ENCODE measurements at places on chromosomes 5 and 9. TPM values are rescaled to one million over a fixed set of nuclear protein-coding genes. Genes with fewer than 3 reads are reported as not detected.

DNA sequence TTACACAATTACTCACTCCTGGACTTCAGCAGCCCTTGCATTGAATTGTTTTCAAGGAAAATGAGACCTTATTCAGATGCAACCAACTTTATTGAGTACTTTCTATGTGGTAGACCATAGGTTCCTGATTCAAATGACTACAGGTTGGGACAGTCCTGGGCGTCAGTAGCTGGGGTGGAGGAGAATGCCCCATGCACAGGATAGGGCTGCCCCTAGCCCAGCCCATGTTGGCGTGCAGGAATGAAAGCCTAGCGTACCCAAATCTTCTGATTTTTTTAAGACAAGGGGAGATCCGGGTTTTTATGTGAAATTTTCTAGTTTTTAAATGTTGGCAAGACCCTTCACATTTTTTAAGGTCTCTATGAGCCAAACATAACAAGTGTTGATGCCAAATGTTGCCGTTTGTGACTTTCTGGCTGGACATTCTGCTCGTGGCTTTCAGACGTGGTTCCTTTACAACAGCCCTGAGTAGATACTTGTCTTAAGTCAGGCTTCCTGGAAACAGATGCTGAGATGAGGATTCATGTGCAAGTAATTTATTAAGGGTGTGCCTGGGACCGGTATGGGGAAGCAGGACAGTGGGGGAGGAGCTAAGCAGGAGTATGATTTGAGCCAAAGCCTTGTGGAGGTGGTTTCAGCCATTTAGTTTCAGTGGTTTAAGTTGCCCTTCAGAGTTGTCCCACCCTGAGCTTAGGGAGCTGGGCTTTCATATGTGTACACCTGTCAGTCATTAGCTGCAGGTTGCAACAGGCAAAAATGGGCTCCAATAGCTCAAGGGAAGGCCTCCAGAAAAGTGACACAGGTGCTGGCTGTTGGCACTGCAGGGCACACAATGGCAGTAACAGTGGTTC is 154.1 kb downstream of the NTRK2 start:
- peak; percentile 38 for DNase-seq

Gene GMCL2
- total RNA-seq = not detected

- no peak for DNase-seq
These were observed 1922.1 kb upstream of the WWC1 start for GRCh38 chr5:166369346-166369745.

DNA sequence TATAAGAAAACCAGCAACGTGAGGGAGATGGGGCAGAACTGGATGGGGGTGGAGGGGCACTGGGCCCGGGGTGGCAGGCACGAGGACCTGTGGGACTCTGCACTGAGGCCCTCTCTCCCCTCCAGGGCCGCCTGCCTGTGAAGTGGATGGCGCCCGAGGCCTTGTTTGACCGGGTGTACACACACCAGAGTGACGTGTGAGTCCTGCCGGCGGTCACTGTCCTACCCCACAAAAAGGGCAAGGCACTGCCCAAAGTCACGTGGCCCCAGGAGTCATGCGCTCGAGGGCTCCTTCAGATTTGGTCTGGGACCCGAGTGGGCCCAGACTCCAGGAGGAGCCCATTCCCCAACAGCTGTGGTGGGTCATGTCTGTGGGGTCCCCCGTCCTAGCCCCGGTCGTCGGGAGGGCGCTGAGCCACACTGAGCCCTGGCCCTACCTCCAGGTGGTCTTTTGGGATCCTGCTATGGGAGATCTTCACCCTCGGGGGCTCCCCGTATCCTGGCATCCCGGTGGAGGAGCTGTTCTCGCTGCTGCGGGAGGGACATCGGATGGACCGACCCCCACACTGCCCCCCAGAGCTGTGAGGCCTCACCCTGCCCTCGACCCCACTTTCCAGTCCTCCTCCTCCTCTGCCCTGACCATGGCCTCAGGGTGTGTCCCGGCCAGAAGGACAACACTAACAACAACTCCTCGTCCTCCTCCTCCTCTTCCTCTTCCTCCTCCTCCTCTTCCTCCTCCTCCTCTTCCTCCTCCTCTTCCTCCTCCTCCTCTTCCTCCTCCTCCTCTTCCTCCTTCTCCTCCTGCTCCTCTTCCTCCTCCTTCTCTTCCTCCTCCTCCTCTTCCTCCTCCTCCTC is 9.7 kb downstream of the FGFR4 start:
- no peak for DNase-seq

DNA sequence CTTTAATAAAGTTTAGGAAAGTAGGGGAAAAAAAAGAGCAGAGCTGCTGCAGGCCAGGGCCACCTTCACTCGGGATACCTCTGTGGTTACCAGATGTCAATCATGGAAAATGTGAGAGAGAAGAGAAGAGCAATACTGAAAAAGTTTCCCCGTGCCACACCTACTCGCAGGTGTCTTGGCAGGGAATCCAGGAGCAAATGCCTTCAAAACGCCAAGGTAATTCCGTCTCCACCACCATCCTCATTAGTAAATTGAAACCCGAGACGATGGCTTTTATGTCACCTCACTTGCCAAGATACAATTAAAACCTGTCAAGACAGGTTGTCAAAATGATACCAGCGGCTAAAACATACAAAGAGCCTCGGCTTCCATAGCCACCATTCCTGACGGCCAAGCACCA is 49.7 kb downstream of the FAM81B start:
- DNase-seq = no peak

GRCh38 chr9:105248691-105249090 is 4.2 kb downstream of the SLC44A1 start:
- DNase-seq = no peak

DNA sequence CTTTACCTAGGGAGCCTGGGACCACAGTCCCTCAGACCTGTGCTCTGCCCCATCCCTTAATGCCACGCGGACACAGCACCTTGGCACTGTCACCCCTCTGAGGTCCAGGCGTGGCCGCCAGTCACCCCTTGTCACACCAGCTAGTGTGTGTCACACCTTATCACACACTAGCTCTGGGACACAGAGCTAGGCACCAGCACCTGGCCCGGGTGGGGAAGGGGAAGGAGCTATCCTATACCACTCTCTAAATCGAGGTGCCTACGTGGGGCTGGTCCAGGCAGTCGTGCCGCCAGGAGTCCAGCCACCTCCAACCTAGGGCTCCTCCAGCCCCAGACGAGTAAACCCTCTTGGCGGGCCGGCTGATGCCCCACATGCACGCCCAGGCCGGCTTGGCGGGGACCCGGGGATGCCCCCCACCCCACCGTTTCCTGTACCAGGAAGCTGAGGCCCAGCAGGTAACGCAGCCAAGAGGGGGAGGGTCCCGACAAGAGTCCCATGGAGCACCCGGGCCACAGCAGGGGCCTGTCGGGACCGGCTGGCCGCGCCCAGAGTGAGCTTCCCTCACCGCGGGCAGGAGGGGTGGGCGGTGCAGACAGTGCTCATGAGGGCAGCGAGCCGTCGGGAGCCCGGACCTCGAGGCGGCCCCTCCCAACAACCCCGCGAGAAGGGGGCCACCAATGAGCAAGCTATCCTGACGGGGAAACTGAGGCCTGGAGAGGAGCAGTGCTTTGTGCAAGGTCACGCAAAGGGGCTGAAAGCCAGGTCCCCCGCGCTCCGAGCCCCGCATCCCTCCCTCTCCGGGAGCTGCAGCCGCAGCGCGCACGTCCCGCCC is 550 bp downstream of the CORO2A start:
- DNase-seq = peak; percentile 59

Gene TESK1
- total RNA-seq = 11.9 TPM

DNA sequence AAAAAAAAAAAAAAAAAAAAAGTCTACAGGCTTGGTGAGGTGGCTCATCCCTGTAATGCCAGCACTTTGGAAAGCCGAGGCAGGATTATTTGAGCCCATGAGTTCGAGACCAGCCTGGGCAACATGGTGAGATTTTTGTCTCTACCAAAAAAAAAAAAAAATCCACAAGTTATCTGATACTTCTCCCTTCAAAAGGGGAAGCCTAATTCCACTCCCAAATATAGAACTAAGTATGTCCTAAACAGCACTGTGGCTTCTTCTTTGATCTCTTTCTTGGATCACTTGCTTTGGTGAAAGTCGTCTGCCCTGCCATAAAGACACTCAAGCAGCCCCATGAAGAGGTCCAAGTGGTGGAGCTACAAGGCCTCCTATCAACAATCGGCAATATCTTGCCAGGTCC is 18.8 kb upstream of the STING1 start:
- no peak for DNase-seq

Gene FAM169A
- total RNA-seq = 0.20 TPM

DNA sequence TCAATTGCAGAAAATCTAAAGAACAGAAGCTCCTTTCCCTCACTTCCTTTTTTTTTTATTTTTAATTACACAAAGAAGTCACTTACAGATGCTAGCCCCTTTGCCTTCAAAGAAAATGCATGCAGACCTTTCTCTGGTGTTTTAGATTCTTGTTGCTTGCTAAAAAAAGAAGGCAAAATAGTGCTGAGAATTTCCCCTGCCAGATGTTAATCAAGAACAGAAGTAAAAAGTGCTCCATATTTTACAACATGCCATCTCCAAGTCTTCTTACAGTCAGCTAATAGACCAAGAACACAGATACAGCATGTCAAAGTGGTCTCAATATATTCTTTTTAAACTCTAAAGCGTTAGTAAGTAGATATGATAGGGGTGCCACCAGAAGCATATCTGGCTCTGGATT is 142.8 kb upstream of the RGMB start:
- no peak for DNase-seq

DNA sequence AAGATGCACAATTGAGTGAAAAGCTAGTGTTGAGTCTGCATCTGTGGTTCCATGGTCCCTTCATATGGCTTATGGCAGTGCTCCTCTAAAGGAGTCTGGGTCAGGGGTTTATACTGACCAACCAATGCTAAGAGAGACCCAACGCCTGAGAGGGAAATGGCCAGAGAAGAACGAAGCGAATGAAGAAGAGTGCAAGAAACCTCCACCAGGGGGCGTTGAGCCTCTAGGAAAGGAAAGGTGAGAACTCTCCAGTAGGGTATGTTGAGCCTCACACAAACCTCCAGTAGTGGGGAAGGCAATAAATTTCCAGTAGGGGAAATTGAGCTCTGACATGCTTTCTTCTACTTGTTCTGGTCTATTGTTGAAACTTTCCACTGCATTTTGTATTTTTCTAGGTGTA is 470.6 kb downstream of the PRDM9 start:
- peak; percentile 10 for DNase-seq

DNA sequence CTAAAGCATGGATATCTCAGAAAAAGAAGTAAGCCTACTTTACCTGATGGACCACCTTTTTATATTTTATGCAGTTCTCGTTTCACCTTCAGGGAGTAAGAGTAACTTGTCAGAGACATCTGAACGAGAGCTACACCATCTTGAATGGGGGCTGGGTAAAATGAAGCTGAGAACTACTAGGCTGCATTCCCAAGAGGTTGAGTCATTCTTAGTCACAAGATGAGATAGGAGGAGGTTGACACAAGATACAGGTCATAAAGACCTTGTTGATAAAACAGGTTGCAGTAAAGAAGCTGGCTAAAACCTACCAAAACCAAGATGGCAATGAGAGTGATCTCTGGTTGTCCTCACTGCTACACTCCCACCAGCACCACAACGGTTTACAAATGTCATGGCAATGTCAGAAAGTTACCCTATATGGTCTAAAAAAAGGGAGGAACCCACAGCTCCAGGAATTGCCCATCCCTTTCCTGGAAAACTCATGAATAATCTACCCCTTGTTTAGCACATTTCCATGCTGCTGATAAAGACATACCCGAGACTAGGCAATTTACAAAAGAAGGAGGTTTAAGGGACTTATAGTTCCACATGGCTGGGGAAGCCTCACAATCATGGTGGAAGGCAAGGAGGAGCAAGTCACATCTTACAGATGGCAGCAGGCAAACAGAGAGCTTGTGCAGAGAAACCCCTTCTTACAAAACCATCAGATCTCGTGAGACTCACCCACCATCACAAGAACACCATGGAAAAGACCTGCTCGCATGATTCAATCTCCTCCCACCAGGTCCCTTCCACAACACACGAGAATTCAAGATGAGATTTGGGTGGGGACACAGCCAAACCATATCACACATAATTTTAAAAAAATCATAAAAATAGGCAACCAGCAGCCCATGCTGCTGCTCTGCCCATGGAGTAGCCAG is 62.5 kb downstream of the GIN1 start:
- DNase-seq = no peak

DNA sequence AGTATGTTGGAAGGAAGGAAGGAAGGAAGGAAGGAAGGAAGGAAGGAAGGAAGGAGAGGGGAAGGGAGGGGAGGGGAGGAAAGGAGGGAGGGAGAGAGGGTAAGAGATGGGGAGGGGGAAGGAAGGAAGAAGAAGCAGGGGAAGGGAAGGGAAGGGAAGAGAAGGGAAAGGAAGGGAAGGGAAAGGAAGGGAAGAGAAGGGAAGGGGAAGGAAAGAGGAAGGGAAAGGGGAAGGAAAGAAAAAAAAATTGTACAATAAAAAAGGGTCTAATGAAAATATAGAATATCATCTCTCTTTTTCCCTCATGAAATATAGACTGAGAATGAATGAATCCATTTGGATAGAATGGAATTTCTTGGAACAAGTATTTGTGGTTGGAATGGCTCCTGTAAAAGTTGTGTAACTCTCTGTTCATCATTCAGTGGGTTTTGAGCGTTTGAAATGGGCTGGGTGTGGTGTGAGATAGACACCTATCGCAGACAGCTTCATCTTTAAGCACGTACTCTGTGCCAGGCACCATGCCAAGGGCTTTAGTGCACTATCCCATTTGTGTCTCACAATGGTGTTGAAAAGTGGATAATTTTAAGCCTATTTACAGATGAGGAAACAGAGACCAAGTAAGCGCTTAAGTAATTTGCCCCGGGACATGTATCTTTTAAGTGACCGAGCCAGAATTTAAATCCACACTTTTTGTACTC is 11.6 kb upstream of the PAPPA start:
- no peak for DNase-seq

DNA sequence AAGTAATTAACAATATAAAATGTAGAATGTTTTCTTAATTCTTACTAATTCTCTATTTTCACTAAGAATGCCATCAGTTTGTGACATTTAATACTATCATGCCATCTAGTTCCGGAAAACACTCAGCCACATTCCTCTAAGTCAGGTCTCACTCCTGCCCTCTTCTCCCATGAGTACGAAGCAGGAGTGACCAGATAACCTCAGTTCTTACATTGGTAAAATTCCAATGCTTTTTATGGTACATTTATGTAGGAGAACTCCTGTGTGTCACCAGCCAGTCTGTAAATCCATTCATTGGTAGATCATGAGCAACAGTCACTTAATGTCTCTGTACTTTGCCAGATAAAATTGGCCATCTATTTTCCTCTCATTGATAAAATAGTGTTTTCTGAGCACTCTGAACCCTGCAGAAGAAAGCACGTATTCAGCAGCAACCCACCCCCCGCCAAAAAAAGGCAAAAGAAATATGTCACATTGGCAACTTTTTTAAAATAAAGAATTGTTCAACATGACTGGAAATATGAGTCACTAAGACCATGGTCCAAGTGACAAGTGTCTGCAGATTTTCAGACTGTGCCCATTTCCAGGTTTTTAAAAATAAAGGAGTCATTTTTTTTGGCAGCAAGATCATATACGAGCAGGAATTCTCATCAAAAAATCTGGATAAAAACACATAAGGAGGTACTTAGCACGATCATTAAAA is 11.8 kb downstream of the GLIS3 start:
- DNase-seq = no peak

GRCh38 chr5:20166456-20166855 is 178.5 kb upstream of the CDH18 start:
- no peak for DNase-seq

Data from transverse colon (tissue), 4 donors.